ENCODE measurements at places on chromosomes 3 and 15.

DNA sequence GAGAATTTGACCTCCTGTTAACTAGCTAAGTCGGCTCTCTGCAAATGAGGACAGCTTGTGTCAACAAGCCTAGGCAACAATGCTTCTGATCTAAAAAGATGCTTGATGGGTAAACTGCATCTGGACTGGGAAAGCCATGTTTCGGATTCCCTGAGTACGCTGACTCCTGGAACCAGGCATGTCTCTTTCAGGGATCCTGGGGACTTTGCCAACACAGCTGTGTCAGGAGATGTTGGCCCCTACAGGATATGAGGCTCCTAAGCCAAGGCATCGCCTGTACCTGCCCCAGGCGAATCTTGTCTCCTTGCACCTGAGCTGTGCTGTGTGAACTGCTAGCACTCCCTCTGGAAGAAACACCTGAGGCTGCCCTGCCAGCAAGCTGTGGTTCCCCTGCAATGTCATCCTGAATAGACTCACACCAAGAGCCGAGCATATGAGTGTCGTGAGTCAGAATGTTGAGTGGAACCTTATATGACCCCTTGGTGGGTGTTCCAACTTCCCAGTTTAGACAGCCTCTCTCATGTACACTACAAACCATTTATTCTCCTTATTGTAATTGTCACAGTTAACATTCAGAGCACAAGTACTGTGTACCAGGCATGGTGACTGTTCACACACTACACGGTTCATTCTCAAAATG, 17.0 kb downstream of the EOGT start:
- no peak for DNase-seq

GRCh38 chr3:35789042-35789831, 149.9 kb downstream of the ARPP21 start:
- no peak for DNase-seq

- no peak for DNase-seq
Measured at GRCh38 chr3:129663045-129663446, 56.6 kb upstream of the PLXND1 start.

GRCh38 chr3:18087988-18088387, 337.2 kb downstream of the SATB1 start:
- no peak for DNase-seq

- peak; percentile 99 for DNase-seq
Measured at GRCh38 chr3:125129512-125129997, 73.8 kb upstream of the HEG1 start.

DNA sequence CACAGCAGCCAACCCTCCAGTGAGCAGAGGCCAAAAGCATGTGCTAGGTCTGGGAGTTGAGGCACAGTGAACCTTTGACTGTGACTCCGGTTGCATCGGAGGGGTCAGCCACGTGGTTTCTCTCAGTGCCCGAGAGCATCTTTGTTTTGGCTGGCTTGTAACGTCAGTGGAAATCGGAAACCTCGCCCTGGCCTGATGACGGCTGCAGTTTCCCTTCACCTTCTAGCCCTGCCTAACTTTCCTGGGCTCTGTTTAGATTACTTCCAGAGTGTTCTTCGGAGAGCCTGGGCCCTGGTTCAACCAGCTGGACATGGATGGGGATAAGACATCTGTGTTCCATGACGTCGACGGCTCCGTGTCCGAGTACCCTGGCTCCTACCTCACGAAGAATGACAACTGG, 56.6 kb downstream of the MESD start:
- DNase-seq: no peak

GRCh38 chr3:136067211-136067610, 101.7 kb downstream of the PPP2R3A start:
- DNase-seq: no peak

DNA sequence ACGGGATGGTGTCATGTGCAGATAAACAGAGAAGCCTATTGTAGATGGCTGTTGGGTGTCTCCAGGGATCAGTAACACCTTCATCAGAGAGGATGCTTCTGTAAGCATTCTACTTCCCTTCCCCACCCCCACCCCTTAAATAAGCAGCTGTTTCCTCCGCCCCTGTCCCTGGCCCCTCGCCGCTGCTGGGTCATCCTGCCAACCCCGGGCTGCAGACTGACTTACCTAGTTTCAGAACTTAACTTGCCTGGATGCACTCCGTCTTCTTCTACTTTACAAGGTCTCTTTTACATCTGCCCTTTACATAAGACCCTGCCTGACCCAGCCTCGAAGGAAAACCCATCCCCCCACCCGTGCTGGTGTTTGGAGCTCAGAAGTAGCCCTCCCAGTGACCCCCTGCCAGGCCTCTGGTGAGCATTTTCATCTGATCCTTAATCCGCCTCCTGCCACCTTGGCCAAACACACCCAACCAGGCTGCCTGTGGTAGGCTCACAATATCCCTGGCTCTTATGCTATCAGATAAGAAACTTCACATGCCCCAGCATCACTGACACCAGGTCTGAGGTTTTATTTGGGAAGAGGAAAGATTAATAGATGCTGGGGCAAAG, 103.0 kb upstream of the HES1 start:
- no peak for DNase-seq
